ENCODE measurements at places on chromosomes 3 and 15.

- no peak for DNase-seq
Measured at GRCh38 chr15:27061739-27062138, 90.8 kb downstream of the GABRG3 start.

DNA sequence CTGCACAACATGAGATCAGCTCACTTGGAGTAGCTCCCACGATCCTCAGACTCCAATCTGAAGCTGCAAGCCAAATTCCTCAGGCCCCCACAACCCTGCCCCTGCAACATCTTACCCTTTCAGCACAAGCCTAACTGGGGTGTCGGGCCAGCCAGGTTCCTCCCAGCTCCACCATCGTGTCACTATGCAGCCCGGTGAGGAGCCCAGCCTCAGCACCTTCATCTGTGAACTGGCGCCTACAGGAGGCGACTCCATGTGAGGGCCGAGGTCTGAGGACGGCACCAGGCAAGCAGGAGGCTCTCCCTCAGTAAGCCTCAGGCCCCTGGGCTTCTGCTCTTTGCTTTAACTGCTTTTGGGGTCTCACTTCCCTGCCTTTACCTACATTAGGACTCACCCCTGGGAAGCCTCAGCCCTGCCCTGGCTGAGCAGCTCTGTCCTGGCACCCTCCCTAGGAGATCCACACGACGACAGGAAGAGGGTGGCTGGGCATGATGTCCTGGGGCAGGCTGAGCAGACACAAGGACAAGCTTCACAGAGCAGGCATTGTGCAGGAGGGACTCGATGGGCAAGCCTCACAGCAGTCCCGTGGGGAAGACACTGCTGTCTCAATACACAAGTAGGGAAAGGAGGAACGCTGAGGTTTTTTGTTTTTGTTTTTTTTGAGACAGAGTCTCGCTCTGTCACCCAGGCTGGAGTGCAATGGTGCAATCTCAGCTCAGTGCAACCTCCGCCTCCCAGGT is 104.6 kb downstream of the ADAMTS17 start:
- no peak for DNase-seq

GRCh38 chr15:91924183-91924582 is 70.7 kb downstream of the SLCO3A1 start:
- DNase-seq, result no peak

DNA sequence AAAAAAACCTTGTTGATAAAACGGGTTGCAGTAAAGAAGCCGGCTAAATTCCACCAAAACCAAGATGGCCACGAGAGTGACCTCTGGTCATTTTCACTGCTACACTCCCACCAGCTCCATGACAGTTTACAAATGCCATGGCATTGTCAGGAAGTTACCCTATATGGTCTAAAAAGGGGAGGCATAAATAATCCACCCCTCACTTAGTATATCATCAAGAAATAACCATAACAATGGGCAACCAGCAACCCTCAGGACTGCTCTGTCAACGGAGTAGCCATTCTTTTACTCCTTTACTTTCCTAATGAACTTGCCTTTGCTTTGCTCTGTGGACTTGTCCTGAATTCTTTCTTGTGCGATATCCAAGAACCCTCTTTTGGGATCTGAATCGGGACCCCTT is 14.4 kb upstream of the CDC25A start:
- no peak for DNase-seq

GRCh38 chr3:184377882-184378445 is at the start of gene THPO:
THPO (minus strand) TSS chr3:184378207; CDS start chr3:184376259, 1,948 bp downstream.
- DNase-seq, result no peak

DNA sequence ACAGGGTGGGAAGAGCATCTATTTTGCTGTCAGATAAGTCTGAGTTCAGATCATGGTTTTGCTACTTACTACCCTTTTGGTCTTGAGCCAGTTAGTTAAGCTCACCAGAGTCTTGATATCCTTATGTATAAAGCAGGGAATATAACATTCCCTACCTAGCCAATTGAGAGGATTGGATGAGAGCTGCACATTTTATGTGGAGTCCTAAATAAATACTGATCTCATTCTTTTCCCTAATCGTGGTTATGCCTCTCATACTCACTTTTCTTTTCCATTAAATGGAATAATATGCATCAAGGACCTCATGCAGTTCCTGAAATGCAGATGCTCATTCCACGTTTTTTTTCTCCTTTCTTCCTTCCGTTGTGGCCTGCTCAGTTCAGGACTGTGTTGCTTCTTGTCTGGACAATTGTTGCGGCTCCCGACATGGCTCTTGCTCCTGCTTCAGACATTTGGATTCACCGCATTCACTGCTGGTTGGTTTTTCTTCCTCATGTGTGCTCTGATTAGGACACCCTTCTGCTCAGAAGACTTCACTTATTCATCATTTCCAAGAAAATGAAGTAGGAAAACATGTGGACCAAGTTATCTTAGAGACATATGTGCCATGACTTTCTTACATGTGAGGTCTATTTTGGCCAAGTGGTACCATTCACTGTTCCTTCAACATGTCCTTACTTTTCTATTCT is 90.2 kb downstream of the NFKBIZ start:
- no peak for DNase-seq

GRCh38 chr3:107990926-107991325 is 99.9 kb downstream of the CD47 start:
- no peak for DNase-seq

DNA sequence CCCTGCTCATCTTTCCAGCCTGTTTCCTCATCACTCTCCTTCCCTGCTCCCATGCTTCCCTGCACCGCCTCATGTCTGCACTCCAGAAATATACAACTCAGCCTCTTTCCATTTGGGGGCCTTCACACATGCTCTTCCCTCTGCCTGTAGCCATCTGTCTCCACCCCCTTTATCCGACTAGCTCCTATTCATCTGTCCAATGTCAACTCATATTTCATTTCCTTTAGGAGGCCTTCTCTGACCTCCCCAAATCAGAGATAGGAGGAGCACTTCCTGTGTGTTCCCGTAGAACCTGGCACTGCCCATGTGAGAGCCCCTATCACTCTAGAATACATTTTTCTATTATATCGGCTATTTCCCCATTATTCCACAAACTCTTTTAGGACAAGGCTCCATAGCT is 10.6 kb downstream of the ATP8B4 start:
- DNase-seq, result no peak

GRCh38 chr3:125140011-125140817 is 72.3 kb downstream of the SLC12A8 start:
- DNase-seq, result no peak
